ENCODE measurements at places on chromosomes 6 and 20.

DNA sequence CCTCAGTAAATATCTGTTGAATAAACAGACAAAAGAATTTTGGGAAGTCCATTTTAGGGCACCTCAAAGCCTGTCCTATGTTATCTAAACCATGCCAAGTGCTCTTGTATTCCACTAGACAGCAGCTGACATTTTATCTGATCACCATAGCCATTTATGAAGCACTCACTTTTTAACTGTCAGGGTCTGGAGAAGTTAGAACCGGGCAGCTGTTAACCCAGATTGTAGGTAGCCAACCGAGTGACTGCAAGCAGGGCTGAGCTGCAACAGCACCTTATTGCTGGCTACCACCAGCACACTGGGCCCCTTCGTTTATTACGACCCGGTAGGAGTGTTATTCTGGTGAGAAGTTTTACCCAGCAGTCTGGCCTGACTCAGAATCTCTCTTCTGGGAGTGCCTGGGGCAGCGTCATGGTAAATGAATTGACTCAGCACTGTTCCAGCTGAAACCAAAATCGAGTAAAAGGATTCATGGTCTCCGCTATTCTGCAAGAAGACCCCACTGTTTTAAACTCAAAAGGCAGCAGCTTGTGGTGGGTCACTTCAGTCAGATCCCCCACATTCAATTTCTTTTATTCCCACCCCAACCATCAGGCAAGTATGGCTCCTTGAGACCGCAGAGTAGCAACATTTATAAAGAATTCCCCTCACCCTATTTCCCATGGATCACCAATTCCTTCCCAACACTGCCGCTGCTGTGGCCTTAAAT is 1.7 kb downstream of the UBE2V1 start:
- DNase-seq = peak; percentile 35

GRCh38 chr6:120992257-120992656 is 342.0 kb downstream of the TBC1D32 start:
- DNase-seq = no peak

- no peak for DNase-seq
Observed at GRCh38 chr6:119134752-119135151, 56.3 kb upstream of the FAM184A start.

- DNase-seq = no peak
Observed at GRCh38 chr6:44342489-44342888, at the start of gene SPATS1. Gene SPATS1 (plus strand): TSS chr6:44342650. CDS start chr6:44343096, 446 bp downstream.

DNA sequence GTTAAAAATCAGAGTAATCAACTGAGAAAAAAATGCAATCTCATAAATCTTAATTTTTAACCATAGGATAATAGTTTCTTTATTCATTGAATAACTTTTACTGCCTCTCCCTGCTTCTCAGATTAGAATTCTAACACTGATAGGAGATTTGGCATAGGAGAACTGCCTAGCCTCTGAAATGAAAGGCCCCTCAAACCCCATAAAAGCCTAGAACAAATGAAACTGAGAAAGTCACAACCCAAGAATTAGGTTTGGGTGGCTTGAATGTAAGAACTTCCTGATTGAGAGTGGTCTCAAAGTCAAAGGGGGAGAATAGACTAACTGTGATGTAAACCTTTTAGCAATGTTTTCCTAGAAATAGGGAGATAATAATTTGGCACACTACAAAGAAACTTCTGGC is 52.2 kb downstream of the SAMD5 start:
- no peak for DNase-seq

DNA sequence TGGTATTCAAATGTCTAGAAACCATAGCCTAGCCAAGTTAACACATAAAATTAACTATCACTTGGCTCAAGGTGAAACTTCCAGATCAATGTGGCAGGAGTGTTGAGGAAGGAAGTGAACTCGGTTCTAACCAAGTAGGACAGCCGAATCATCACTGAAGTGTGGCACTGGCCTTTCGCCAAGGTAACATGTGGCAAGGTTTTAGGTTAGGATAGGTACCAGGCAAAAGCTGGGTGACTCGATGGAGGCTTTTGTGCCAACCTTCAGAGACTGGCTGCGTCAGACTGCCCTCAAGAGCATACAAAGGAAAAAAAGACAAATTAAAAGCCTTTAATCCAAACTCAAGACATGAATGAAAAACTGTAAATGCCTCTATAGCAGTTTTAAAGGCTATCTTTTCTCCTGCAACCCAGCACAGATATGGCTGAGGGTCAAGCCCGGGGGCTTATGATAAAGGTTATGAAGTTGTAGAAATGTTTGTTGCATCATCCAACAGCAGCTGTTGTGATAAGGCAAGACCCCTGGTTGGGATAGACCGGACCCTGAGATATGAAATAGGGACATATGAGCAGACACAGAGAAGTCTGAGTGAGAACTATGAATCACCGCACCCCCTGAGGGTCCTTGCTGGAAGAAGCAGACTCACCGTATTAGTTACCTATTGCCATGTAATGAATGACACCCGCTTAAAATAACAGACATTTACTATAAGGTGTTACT is 11.9 kb downstream of the PSMB9 start:
- no peak for DNase-seq

DNA sequence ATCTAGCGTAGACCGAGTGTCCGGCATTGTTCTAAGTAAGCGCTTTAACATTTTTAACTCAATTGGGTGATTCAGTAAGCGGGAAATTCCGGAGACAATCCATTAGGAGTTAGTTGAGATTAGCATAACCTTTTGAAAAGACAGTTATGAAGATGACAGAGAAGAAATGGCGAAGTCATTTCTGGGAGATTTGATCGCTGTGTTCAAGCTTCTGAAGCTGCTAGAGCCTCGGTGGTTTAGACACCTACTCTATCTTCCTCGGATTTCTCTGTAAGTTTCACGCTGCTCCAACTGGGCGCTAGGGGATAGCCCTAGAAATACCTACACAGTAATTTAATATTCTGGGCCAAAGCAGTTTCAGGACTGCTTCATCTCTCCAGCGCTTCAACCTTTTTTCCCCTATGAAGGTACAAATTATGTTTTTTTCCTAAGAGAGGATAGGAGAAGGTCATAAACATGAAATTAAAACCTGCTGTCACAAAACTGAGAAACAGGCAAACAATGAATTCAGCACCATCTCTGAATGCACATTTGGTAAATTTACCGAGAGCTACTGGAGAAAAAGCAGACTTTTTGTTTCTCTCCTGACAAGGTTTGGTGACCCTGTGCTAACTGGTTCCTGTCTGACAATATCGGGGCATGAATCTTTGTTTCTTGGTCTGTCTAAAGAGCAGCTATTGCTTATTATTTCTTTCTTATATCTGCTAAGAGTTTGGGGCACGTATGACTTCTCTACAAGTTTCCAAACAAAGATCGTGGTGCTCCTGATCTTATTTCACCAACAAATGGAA is 22.4 kb downstream of the ZNF311 start:
- no peak for DNase-seq

- DNase-seq = no peak
Observed at GRCh38 chr6:159181914-159182313, 12.7 kb downstream of the FNDC1 start.

GRCh38 chr20:18276821-18277220 is 11.5 kb upstream of the ZNF133 start:
- peak; percentile 42 for DNase-seq

GRCh38 chr6:705047-705446 is 12.1 kb upstream of the EXOC2 start:
- DNase-seq = no peak

- no peak for DNase-seq
Observed at GRCh38 chr6:107866606-107867301, 42.6 kb upstream of the SCML4 start.

GRCh38 chr6:104589940-104590339 is 269.8 kb downstream of the HACE1 start:
- no peak for DNase-seq

DNA sequence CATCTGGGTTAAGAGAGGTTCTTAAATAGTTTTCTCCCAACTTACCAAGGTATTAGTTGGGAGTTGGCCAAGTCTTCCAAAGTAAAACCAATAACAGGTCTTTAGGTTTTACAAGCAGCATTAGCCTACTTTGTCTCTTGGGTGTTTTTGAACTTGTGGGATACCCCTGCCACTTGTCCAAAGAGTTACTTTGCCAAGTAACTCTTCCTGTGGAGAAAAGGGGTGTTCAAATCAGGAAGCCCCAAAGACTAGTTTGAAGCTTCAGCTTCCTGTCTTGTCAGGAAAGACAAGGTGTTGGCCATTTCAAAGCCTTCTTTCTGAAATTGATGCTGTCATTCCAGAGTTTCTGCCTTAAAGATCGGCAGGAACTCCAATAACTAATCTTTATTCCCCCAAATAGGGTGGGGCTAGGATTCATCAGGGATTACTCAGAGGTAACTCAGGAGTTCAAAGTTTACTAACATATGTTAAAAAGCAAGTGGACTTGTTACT is 822 bp downstream of the RAB22A start:
- no peak for DNase-seq

DNA sequence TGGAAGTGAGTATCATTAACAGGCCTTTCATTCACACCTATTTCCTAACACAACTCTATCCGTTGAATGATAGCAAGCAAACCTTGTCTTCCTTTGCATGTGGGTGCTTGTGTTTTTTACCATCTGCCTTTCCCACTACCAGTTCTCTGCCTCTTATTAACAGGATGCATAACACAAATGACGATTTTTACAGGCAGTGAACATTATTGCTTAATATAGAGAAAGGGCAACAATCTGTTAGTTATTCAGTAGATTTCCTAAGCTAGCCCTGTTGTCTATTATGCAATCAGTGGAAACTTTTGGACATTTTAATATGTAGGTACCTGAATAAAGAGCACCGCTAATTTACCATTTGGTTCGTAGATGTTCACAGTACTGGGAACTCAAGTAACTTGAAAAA is 348.8 kb upstream of the PLCB4 start:
- no peak for DNase-seq

DNA sequence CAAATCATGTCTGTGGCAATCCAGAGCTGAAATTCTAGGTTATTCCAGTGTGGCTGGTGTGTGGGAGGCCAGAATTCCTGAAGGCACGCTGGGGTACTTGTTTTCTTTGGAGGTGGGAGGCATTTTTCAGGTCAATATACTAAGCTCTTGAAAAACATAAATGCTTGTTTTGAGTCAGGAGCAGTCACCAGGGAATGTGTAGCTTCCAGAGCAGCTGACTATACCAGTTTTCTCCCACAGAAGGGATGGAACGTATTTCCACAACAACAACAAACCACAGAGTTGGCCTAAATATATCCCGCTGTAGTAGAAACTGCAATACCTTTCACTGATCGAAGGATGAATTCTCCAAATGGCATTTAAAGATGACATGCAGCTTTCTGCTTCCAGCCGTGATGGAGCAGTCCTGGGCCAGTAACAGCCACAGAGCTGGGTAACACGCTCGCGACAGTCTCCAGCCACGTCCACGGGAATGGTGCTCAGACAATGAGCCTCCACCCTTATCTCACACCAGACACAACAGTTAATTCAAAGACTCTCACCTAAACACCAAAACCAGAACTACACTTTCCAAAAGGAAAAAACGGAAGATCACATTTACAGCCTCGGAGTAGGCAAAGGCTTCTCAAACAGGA is 23.2 kb downstream of the CHRNA4 start:
- no peak for DNase-seq

GRCh38 chr6:107080036-107080435 is 35.3 kb downstream of the BEND3 start:
- DNase-seq = no peak

DNA sequence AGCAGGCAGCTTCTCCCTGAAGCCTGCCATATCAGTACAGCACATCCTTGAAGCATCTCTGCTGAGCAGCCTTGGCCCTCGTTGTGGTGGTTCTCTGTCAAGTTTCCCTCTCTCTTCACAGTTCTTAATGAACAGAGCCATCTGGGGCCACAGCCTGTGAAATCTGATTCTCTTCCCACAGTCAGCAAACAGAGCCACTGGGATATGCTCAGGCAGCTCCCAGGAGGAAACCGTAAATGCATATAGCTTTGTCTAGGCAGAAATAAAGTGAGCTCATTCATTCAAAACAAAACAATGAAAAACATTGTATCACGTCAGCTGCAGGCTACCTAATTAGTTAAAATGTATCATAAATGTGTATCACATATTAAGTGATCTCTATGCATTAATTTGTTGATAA is 80.3 kb downstream of the TBC1D7 start:
- no peak for DNase-seq

GRCh38 chr6:36829919-36830544 is 9.2 kb downstream of the CPNE5 start:
- DNase-seq = no peak

GRCh38 chr20:54692168-54692887 is 216.9 kb downstream of the DOK5 start:
- no peak for DNase-seq

DNA sequence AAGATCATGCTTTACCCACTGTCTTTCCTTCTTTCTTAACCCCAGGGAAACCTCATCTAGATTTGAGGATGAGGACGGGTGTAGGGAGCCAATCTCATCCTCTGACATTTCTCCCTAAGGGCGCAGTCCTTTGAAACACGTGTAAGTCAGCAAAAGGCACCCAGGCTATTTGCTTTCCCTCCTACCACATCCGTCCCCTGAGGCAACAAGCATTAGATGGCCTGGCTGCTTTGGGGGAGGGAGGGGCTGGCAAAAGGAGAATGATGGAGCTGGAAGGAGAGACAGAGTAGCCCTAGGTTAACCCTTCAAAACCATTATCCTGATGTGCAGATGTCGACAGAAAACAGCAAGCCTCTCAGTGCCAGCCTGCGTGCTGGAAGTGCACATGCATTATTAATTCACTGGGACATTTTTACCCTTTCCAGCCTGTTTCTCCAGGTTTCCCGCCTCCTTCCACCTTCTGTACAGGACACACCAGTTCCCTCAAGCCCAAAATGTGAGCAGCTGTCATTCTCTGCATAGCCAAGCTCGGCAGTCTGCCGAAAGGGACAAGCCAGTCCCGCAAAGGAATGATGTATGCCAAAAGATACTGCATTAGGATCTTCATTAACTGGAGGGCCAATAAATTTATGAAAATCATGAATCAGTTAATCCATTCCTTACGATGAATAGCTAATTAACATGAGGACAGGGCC is 547.2 kb downstream of the CD83 start:
- DNase-seq = no peak

DNA sequence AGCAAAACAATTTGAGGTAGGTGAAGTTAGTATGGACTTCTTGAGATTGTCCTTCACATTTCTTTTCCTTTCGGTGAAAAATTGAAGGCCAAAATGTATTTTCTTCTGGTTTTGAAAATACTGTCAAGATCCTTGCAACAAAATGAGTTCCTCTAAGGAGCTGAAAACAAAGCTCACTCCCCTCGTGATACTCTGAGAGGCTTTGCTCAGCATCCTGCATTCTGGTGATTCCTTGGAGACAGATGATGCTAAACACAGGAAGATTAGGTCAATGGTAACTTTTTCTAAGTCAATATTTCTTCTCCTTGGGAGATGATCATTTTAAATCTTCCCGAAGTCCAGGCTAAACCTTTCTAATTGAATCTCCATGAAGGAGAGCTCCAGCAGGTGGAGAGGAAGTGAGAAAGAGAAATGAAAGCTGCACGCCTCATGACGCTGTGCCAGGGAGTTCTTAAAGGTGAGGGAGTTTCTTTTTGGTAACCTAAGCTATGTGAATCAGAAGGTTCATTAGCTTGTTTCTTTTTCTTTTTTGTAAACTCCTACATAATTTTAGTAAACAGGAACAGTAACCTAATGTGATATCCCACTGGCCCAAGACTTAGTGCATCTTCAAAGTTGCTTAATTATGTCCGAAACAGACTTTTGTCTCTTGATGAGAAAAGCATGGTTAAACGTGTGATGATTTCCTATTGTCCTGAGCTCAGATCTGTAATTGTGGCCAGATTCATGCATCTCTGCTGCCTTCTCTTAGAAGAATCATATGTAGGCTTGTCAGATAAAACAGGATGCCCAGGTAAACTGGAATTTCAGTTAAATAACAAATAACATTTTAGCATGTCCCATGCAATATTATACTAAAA is 15.0 kb downstream of the ESR1 start:
- no peak for DNase-seq

GRCh38 chr20:64233725-64234124 is 21.8 kb upstream of the PCMTD2 start:
- DNase-seq = no peak
